ENCODE measurements at places on chromosomes 6 and 20.

DNA sequence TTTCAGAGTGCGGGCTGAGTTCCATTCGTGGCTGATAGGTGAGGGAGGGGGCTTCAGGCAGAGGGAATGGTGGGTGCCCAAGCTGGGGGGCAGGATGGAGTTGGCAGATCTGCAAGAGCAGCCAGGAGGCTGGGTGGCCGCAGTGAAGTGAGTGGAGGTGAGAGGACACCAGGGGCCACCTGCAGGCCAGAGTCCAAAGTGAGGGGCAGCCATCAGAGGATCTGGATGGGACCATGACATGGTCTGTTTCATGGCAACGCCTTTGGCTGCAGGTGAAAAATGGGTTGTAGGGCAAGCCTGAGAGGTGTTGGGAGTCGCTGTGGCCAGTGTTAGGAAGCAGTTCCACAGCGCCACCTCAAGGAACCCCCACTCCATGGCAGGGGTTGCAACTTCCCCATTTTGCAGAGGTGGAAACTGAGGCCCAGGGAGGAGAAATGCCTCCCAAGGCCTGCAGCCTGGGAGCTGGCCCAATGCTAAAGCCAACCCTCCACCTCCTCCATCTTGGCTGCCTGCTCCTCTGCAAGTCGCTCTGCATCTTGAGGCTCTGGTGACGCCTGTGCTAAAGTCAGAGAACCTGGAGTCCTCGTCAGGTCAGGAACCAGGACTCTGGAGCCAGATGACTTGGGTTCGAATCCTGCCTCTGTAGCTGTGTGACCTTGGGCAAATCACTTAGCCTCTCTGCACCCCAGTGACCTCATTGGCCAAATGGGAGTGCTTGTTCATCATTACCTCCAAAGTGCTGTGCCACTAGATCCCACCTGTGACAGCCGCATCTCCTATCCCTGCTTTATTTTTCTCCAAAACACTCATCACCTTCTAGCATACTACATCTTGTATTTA lies 153.8 kb downstream of the CEBPB start:
- DNase-seq: peak; percentile 52

- DNase-seq: no peak
These were observed 279.1 kb upstream of the THEMIS start for GRCh38 chr6:128179876-128180438.

- DNase-seq: no peak
These were observed 2.3 kb upstream of the OCSTAMP start for GRCh38 chr20:46552460-46553420.

DNA sequence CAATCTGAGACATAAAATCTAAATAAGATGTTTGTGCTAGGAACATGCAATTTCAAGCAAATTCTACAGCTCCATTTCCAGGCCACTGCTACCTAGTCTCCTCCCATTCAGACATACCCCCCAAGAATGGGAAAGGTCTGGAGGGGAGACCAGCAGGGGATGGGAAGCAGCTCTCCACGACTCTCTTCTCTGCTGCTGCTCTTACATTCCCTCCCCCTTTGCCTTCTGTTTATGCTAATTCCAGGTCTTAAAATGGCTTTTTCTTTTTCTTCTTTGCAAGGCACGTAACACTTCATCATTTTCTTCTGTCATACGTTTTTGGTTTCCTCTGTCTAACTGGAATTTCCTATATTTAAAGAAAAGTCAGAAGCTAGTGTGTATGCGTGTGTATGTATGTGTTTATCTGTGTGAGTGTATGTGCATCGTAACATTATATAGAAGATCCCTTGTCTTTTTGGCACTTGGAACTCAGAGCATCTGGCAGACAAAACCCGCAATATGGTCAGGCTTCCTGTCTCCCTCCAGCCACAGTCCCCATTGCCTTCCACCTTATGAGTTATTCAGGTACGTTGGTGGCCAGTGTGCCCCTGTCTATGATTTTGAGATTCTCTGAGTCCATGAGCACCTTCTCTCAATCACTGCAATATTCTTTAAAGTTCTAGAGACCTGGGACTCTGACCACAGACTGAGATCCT lies 493.7 kb downstream of the BTBD3 start:
- DNase-seq: no peak

GRCh38 chr20:11394145-11394833 lies 523.4 kb upstream of the BTBD3 start:
- no peak for DNase-seq

DNA sequence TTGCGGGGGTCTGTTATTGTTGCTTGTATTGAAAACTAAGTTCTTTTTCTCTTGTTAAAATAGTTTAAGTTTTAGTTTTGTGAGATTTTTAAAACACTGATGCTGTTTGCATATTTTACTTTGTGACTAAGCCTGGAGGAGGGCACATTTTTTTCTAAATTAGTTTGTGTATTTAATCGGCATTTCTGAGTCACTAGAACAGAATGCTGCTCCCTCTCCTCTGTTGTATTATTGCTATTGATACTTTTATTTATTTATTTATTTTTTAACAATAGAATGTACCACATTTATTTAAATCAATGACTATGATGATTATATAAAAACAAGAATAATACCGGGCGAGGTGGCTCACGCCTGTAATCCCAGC lies 5.1 kb upstream of the FAM50B start:
- no peak for DNase-seq
